ENCODE measurements at places on chromosomes 13 and 19. TPM values are rescaled to one million over a fixed set of nuclear protein-coding genes. Genes with fewer than 3 reads are reported as not detected.

MICU2 gene
- total RNA-seq = 28.9 TPM

DNA sequence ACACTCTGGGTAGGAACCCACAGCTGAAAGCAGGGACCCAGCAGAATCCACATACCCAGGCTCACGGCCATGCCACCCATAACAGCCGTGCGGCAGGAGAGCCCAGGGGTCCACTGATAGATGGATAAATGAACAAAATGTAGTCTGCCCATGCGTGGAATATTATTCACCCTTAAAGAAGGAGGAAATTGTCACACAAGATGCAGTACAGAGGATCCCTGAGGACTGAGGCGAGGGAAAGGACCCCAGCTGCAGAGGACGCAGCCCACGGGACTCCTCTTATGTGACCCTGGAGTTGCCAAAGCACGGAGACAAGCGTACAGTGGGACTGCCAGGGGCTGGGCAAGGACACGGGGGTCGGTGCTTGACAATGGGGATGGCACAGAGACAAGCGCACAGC, 10.7 kb downstream of the GRTP1 start:
- no peak overlapping the region for H3K4me3 ChIP-seq
- H3K27me3 ChIP-seq = no peaks in the 10 kb centered on the region
- no peak overlapping the region for H3K27ac ChIP-seq
- no peaks in the 10 kb centered on the region for H3K36me3 ChIP-seq
- H3K4me1 ChIP-seq = no peaks in the 10 kb centered on the region

KLF5 gene
- total RNA-seq = 4.9 TPM

C13orf46 gene
- total RNA-seq = 3.5 TPM

GRCh38 chr13:95256091-95256490, 45.2 kb downstream of the ABCC4 start:
- no peak overlapping the region for H3K27ac ChIP-seq
- no peaks in the 10 kb centered on the region for H3K36me3 ChIP-seq
- H3K4me1 ChIP-seq = no peaks in the 10 kb centered on the region
- H3K4me3 ChIP-seq = no peak overlapping the region

DNA sequence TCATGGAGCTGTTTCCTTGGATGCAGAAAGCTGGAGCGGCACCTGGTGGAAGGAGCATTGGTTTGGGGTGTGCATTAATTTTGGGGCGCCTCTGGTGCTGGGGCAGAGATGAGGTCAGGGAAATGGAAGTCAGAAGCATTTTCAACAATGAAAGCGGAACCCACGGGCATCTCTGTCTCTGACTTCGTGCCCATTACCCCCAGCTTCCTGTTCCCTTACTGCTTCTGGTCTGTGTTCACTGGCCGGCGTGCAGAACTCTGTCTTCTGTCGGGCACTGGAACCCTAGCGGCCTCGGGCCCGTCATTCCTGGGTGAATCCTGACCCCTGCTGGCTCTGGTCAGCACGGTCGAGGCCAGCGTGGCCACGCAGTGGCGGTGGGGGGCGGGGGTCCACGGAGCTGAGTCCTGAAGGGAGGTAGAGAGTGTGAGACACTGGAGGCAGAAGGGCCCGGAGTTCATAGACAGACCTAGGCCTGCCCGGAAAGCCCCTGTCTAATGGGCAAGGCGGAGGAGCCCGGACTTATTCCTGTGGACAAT, 7.9 kb upstream of the LINGO3 start:
- H3K4me3 ChIP-seq = no peak overlapping the region
- H3K4me1 ChIP-seq = no peaks in the 10 kb centered on the region
- H3K27ac ChIP-seq = no peak overlapping the region
- DNase-seq = peak; percentile 89
- no peaks in the 10 kb centered on the region for H3K27me3 ChIP-seq
- H3K36me3 ChIP-seq = no peaks in the 10 kb centered on the region

MPV17L2 gene
- 5.7 TPM for total RNA-seq

GRCh38 chr19:5170329-5170745, 170.3 kb downstream of the PTPRS start:
- H3K36me3 ChIP-seq = no peaks in the 10 kb centered on the region
- DNase-seq = peak; percentile 80

LCP1 gene
- total RNA-seq = 76.5 TPM

DNA sequence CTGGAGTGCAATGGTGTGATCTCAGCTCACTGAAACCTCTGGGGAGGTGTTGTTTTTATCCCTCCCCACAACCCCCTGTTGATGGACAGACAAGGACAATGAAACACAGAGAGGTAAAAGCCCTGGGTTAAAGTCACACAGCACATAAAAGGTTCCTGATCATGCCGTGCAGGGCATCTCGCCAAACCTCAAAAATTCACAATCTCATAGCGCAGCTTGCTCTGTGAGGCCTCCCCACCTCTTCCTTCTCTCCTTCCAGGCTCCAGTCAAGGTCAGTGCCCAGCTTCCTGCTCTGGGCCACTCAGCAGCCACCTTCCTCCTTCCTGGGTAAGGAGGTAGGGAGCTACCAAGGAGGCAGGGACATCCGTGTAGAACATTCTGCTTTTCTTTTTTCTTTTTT, 2.3 kb downstream of the FUT2 start:
- no peaks in the 10 kb centered on the region for H3K36me3 ChIP-seq
- no peak overlapping the region for H3K27ac ChIP-seq
- DNase-seq = no peak
- H3K4me3 ChIP-seq = no peak overlapping the region
- H3K4me1 ChIP-seq = no peaks in the 10 kb centered on the region

PEX11G gene
- 1.9 TPM for total RNA-seq

GRCh38 chr19:35915443-35915842, 7.3 kb upstream of the TYROBP start:
- no peak overlapping the region for H3K27ac ChIP-seq
- DNase-seq = no peak
- H3K4me3 ChIP-seq = no peak overlapping the region
- H3K27me3 ChIP-seq = no peaks in the 10 kb centered on the region
- H3K36me3 ChIP-seq = no peaks in the 10 kb centered on the region
- no peaks in the 10 kb centered on the region for H3K4me1 ChIP-seq

MICOS13 gene
- 35.4 TPM for total RNA-seq

CEACAM21 gene
- 3.1 TPM for total RNA-seq

- H3K4me1 ChIP-seq = no peaks in the 10 kb centered on the region
- H3K4me3 ChIP-seq = no peak overlapping the region
- no peaks in the 10 kb centered on the region for H3K27me3 ChIP-seq
- DNase-seq = no peak
- no peaks in the 10 kb centered on the region for H3K36me3 ChIP-seq
Measured at GRCh38 chr19:17951990-17952976, 14.6 kb upstream of the KCNN1 start.

DNA sequence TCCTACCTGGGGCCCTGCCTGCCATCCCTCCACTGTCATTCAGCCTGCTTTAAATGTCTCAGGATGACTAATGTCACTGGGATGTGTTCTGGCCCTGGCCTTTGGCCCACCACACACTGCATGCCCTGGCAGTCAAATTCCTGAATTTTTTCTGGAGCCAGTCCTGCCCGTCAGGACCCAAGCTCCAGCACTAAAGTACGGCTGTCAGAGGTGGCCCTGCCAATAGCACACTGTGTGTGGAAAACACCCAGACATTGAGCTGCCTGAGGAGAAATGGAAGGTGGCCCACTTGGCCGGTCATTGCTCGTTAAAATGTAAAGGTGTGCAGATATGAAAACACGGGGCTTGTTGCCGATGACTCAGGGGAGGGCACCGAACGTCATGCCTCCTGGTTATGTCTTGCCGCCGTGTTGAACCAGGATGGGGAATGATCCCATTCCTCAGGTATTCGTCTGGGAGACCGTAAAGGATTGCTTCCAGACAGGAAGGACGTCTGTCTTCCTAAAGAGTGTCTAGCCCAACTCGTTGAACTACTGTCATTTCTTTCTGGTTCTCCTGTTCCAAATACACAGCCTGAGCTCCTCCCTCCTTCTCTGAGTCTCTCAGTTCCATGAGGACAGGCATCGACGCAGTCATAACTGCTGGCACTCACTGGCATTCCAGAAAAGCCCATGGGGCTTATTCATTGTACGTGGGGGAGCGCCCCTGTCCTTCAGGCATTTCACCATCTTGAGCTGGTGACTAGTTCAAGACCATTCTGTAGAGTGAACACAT, 40.6 kb downstream of the COL4A2 start:
- H3K4me3 ChIP-seq = no peak overlapping the region
- peaks cover under 1% of the 10 kb centered on the region for H3K4me1 ChIP-seq
- peak overlapping the region; percentile 98 for H3K27ac ChIP-seq
- DNase-seq = peak; percentile 89

- H3K4me3 ChIP-seq = no peak overlapping the region
- no peaks in the 10 kb centered on the region for H3K27me3 ChIP-seq
- H3K36me3 ChIP-seq = no peaks in the 10 kb centered on the region
- H3K27ac ChIP-seq = no peak overlapping the region
- no peak for DNase-seq
Measured at GRCh38 chr13:24851546-24851945, 87.6 kb downstream of the RNF17 start.

DNA sequence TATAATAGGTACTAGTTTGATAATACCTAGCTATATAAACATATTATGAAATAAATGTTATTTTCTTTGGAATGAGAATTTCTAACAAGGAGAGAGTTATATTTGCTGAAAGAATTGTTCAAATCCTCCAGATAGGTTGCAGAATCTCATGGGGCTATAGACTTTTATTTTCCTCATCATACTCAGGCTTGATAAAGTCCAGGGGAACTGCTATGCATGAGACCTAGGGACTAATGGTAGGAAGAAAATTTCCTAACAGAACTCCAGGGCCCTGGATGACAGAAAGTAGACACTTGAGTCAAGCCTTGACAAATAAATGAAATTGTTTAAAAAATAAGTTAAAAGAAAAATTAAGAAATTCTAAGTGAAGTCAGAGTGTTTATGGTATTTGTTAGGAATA, 138.5 kb upstream of the DACH1 start:
- no peaks in the 10 kb centered on the region for H3K4me1 ChIP-seq
- DNase-seq = no peak
- no peak overlapping the region for H3K27ac ChIP-seq

- H3K27ac ChIP-seq = no peak overlapping the region
- no peaks in the 10 kb centered on the region for H3K27me3 ChIP-seq
- no peaks in the 10 kb centered on the region for H3K36me3 ChIP-seq
- H3K4me1 ChIP-seq = no peaks in the 10 kb centered on the region
- no peak for DNase-seq
Measured at GRCh38 chr19:36047835-36048234, 6.2 kb downstream of the THAP8 start.

Data from aorta (tissue), 5 donors.